ENCODE measurements at places on chromosomes 5 and 9.
A peak's percentile ranks its signal among the peaks of the same experiment; 100 is the strongest.

DNA sequence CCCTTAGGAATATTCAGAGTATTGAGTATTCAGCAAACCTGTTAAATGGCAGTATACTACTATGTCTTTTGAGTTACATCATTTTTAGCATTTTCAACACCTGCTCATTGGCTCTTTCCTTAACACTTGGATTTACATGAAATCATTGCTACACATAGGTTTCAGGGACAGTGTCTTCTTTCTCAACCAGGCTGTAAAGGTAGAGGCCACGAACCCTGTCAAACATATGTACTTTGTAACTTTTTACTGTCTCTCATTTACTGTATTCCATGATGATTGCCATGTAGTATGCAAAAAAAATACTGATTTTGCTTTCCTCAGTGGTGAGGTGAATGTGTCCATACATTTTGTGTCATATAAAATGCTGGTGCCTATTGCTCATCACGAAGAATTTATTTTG, 264.4 kb downstream of the SLCO4C1 start:
- DNase-seq = no peak

DNA sequence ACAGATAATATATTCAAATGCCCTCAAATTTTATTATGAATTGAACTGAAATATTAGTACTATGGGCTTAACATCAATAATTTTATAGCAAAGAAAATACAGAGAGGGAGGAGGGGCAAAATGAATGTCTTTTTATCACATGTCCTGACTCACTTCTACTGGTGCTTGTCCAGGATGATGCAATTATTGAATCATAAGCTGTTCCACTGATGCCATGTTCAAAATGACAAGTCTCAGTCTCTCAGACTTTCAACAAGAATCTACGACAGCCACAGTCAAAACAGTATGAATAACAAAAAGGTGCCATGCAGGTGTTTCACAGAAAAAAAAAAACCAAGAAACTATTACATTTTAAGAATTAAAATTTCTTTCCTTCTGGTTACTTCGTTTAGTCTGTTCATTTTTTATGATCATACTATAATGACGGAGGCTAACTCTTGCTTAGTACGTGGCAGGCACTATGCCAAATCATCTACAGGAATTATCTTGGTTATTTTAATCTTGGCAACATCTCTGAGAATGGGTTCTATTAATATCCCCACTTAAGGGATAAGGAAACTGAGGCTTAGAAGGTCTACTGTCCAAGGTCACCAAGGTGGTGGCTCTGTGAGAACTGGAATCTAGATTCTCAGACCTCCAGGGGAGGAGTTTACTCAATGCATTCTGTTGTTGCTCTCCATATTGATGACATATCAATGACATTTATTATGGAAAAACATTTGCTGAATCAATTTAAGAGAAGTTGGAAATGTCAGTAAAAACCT, 61.5 kb downstream of the NR3C1 start:
- peak; percentile 79 for DNase-seq

DNA sequence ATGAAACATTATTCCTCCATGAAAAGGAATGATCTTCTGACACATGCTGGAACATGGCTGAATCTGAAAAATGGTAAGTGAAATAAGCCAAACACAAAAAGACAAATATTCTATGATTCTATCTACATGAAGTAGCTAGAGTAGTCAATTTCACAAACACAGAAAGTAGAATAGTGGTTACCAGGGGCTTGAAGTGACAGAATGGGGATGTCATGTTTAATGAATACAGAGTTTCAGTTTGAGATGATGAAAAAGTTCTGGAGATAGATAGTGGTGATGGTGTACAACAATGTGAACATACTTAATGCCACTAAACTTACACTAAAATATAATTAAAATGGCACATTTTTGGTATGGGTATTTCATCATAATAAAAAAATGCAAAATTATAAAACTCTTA, 18.3 kb downstream of the RLN2 start:
- DNase-seq = no peak

DNA sequence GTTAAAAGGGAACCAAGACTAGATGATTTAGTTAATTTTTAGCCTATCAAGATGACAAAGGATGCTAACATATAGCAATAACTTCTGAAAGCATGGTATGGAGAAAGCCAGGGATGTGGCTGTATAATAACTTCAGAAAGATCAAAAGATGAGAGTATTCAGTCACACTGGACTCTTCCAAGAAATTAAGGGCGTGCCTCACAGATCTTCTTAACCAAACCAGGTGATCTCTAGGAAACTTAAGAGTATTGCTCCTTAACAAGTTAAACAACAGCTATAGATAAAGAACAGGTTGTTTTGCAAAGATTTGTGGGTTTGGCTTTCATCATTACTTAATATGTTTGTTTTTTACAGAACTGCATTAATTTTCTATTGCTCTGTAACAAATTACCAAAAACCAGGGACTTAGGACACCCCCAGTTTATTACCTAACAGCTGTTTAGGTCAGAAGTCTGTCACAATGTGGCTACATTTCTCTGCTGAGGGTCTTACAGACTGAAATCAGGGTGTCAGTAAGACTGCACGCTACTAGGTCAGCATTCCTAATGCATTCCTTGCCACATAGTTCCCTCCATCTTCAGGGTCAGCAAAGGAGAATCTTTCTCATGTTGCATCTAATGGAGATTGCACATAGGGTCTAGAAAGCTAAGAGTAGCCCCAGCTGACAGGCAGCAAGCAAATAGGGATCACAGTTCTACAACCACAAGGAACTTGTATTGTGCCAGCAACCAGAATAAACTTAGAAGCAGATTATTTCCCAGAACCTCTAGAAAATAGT, 113.8 kb downstream of the WDR70 start:
- DNase-seq = peak; percentile 3

GRCh38 chr9:110427497-110428104, 89.9 kb upstream of the TXNDC8 start:
- DNase-seq = peak; percentile 53

GRCh38 chr5:56914678-56915077, 5.3 kb downstream of the SETD9 start:
- DNase-seq = no peak

- no peak for DNase-seq
Measured at GRCh38 chr9:136900988-136901515, 14.7 kb downstream of the TRAF2 start.

GRCh38 chr5:54310433-54311175, at the start of gene ARL15:
TSS of gene ARL15 (minus strand) at chr5:54310573.
- peak; percentile 99 for DNase-seq

GRCh38 chr5:11797132-11797531, 107.1 kb downstream of the CTNND2 start:
- no peak for DNase-seq

GRCh38 chr5:42235837-42236236, 187.4 kb upstream of the GHR start:
- no peak for DNase-seq

- no peak for DNase-seq
Measured at GRCh38 chr9:128375865-128376264, 4.7 kb downstream of the URM1 start.

DNA sequence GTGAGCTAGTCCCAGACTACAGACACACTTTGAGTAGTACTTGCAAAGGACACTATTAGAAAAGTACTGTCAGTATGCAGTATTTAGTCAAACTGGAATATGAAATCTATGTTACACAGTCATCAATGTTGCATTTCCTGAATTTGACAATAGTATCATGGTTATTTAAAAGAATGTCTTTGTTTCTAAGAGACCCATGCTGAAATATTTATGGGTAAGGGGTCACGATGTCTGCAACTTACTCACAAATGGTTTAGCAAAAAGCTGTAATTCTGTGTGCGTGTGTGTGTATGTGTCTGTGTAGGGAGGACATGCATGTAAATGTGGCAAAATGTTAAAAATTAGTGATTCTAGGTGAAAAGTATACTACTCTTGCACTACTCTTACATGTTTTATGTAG, 105.6 kb downstream of the GOLPH3 start:
- no peak for DNase-seq

DNA sequence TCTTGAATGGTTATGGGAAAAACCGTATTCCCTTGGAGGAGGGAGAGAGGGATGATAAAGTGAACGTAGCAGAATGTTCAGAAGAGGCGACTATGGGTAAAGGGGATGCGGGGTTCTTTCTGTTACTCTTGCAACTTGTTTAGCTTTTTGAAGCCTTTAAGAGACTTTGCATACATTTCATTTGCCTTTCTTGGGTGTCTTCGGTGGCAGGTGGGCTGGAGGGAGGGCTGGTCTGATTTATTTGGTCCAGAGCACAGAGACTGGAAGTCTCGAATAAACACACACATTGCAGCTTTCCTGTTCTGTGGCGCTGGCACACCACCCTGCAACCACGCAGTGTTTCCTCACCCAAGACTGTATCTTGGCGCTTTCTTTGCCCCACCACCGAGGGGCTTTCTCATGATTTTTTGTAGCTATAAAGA, 23.2 kb downstream of the TTF1 start:
- DNase-seq = no peak

DNA sequence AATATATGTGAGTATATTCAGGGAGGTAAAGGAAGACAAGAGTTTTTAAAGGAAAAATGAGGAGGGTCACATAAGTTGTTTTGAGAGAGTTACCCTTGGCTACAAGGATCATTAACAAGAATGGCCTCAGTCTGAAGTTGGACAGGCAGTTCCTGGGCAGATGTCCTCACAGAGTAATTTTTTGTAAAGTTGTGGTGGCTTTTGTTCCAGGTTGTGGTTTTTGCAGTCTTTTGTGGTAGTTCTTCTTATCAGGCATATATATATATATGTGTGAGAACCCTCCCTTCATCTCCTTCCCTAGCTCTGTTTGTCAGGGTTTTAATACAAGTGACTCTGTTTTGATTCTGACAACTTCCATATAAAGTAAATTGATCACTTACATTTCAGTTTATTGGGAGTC, 60.0 kb downstream of the CSNK1G3 start:
- DNase-seq = no peak

GRCh38 chr9:130741831-130742449, 48.4 kb downstream of the EXOSC2 start:
- DNase-seq = peak; percentile 81

GRCh38 chr5:54224103-54224826, 86.1 kb downstream of the ARL15 start:
- DNase-seq = no peak

- no peak for DNase-seq
Measured at GRCh38 chr5:14777932-14778791, 93.4 kb downstream of the ANKH start.

DNA sequence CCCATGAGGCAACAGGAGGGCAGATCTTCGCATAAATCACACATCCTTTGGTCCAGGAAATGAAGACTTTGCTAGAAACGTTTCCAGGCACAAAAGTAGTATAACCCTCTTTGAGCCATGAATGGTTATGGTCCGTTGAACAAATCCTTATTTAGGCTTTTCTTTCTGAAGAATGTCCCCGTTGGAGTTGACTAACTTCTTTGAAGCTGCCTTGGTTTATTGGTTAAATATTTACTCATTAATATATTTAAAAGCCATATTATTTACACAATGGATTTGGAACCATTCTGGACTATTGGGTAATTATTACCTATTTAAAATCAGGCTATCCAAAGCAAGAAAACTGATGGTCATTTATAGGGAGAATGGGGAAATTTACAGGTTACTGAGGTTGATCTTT, 347.6 kb upstream of the SLC30A5 start:
- DNase-seq = no peak

DNA sequence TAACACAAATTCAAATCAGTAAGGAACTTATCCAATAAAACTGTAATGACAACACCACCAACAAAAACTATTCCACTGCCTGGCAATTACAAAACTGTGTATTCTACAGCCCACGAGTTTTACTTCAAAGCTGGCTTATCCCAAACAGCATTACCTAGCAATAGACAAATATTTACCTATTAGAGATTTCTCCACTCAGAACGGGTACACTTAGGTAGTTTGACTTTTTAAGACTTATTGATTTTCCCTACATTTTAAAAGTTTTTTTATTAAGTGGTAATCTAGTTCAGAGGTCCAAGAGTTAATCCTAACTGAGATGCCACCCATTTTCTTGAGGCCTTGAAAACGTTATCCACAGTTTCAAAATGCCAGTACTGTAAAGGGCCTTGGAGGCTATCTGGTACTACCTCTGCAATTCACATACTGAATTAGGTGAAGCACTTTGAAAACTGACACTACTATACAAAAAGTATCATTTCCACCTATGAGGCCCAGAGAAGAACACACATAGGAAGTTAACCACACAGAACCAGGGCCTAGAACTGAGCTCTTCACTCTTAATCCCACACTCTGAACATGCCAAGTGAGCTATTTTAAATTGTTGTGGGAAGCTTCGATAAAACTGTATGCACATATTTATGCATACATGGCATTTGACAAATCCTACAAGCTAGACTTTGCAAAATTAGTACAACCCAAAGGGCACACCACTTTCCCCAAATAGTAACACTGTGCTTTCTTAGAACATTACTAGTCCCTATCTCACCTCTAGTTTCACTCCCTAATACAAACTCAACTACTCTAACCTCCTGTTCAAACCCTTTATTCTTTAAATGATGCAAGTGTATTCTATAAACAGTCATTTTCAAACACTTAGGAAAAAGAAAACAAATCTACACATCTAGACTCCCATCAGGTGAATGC, 2.1 kb downstream of the NADK2 start:
- no peak for DNase-seq

- DNase-seq = no peak
Measured at GRCh38 chr5:34014626-34015025, 6.8 kb upstream of the AMACR start.

GRCh38 chr5:1436681-1437080, 8.6 kb downstream of the SLC6A3 start:
- DNase-seq = no peak

DNA sequence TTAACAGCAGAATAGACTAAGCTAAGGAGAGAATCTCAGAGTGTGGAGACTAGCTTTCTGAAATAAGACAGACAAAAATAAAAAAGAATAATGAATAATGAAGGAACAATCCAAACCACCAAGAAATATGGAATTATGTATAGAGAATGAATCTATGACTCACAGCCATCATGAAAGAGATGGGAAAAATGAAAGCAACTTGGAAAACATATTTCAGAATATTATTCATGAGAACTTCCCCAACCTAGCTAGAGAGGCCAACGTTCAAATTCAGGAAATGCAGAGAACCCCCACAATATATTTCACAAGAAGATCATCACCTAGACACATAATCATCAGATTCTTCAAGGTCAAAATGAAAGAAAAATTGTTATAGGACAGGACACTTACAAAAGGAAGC, 349.0 kb upstream of the MPDZ start:
- peak; percentile 62 for DNase-seq

DNA sequence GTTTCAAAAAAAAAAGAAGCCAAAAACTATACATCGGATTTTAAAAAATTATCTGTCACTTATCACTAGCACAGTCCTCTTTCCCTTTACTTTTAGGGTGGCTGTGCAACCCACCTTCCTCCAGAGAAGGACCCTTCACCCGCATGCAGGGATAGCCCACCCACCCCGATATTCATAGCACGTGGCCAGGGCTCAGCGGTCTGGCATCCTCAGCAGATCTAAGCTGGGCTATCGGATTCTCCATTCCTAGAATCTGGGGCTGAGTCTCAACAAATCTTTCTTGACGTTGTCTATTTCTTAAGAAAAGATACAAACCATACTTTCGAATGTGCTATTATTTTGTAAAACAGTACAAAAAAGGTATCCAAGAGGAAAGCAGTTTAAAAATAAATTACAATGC, 70.9 kb downstream of the MYO10 start:
- DNase-seq = no peak

GRCh38 chr9:99782962-99783718, 38.5 kb upstream of the NR4A3 start:
- no peak for DNase-seq

GRCh38 chr5:55533521-55534435, 986 bp downstream of the PLPP1 start:
- DNase-seq = peak; percentile 53

GRCh38 chr5:88675708-88676636, 207.0 kb downstream of the MEF2C start:
- DNase-seq = peak; percentile 53

Measured in fibroblast of skin of right biceps (primary cell).